ENCODE measurements at places on chromosomes 7 and 10.
A peak's percentile ranks its signal among the peaks of the same experiment; 100 is the strongest.

GRCh38 chr7:54292171-54292925 is 249.8 kb upstream of the VSTM2A start:
- no peak for DNase-seq

- DNase-seq, result no peak
Measured at GRCh38 chr7:108581655-108582491, 12.2 kb downstream of the DNAJB9 start.

DNA sequence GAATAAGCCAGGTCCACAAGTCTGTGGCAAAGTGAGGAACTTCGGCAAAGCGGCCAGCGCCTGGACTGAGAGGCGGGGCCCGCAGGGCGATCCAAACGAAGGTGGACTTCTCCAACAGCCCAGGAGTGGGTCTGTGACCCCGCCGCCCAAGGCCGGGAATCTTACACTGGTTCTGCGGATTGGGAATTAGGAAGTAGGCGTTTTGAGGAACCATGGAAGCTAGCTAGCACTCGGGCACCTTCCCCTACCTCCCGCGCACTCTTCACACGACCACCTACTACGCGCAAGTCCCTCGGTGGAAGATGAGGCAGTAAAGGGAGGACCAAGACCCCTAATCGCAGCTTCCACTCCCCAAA is 570 bp upstream of the ARF5 start:
- DNase-seq, result no peak

DNA sequence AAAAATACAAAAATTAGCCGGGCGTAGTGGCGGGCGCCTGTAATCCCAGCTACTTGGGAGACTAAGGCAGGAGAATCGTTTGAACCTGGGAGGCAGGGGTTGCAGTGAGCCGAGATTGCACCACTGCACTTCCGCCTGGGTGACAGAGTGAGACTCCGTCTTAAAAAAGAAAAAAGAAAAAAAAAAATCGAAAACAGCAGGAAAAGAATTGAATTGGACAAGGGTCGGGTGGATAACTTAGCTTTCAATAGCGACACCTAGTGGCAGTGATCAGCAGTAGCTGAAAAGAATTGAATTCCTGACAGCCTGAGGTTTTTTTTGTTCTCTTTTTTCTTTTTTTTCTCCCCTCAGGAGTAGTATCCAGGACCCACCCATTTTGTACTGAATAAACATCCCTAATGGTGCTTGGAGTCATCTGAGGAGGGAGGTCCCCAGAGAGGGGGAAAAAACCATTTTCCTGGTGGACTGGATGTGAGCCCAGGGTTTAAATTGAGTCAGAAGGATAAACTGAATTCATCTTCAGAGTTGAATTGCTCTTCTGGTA is 55.1 kb downstream of the CYCS start:
- no peak for DNase-seq

- no peak for DNase-seq
Measured at GRCh38 chr10:60737242-60737641, 41.0 kb upstream of the CDK1 start.

- DNase-seq, result no peak
Measured at GRCh38 chr10:25451401-25451800, 276.6 kb downstream of the GPR158 start.

DNA sequence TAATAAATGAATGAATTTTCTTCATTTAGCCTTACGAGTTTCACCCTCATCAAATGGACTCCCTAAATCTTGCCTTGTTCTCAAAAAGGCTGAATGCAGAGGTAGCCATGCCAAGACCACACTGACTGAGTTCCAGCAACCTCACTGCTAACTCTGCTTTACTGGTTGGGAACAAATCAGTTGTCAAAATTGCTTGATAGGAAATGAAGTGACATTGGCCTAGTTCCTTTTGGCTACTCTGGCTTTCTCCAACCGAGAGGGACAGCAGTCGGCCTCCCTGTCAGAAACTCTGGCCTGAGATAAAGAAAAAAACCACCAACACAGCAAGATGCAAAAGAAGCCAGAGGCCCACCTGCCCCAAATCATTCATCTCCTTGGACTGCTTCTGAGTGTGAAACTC is 87.0 kb downstream of the PPP1R3C start:
- DNase-seq, result no peak

DNA sequence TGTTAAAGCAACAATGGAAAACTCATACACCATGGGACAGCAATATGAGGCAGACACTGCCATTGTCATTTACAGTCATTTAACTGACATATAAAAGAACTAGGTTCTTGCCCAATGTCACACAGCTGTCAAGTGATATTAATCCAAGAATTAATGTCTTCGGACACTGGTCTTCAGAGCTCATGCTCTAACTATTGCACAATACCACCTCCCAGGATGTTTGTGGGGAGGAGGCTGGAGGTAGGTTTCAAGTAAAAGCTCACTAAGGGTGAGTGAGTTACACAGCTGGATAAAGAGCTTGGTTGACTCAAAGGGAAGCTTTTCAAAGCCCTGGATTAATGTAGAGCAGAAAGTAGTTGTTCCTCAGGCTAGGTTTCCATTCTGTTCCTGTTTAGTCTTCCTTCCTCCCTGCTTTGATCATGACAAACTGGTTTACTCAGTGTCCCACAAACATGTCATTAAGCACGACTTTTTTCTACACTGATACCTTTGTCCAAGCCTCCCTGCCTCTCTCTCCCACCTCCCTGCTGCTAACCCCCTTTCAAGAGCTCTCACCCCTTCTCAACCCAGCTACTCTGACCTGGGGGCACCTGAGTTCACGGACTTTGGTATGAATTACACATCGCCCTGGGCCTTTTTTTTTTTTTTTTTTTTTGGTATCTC is 987 bp upstream of the EXOC6 start:
- DNase-seq, result no peak

DNA sequence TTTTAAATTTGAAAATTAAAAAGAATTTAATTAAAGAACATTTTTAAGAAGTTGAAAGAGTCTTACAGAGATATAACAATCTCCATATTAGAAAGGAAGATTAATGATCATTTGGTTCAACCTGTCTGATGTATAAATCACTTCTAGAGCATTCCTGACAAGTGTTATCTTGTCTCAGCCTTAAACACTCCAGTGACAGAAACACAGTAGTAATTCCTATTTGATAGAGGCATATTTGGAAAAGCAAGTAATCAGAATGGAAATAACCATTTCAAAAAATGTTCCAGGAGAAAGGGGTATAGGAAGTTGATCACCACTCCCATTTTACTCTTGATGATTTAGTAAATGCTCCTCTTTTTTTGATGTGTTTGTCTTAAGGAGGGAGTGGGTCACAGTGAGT is 213.1 kb upstream of the FAM3C start:
- no peak for DNase-seq

GRCh38 chr10:68330852-68331454 is 911 bp upstream of the HNRNPH3 start:
- DNase-seq, result no peak

DNA sequence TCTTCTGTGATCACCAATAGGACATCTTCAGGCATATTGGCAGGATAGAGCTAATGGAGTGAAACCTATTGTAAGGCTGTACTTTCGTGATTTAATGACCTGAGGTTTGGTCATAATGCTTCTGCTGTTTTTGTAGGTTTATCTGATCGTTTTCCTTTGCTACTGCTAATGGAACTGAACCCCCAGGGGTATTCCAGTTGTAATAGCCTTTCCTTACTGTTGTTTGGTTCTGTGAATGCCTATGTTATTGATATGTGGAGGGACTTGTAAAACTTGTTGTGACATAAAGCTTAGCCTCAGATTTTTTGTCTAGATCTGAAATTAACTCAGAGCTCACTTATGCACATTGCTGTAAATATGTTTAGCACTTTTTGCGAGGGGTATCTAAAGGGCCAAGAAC is 10.9 kb upstream of the VWA2 start:
- no peak for DNase-seq

DNA sequence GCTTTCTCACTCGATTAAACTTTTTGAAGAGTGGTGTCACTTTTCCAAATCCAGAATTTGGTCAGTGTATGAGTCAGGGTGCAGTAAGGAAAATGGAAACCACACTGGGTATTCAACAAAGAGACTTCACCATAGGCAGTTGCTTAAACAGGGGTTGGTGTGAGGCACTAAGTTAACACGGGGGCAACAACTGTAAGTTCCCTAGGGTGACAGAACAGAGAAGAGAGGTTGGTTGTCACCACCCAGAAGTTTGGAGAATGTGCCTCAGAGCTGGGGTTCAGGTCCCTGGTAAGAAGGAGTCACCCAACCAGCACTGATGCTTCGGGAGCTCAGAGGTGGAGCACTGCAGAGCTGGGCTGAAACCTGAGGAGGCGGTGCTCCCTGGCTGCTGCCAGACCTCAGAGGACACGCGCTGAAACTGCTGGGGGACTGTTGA is 170.4 kb downstream of the ARID5B start:
- no peak for DNase-seq

DNA sequence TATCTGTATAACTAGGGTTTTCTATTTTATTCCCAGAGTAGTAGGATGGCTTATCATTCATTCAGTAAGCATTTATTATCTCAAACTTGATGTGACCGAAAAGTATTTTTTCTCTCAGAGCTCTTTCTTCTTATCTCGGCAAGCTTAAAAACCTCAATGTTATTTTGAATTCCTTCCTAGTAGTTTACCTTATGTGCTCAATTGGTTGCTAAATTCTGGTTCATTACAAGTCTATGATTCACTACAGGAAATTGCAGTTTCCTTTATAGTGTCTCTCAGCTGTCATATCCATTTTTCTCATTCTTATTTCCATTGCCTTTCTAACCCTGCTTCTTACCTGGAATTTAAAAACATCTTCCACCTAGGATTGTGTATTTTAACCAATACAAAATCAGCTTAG is 12.6 kb upstream of the ICA1 start:
- DNase-seq, result no peak

- peak; percentile 21 for DNase-seq
Measured at GRCh38 chr10:110501142-110501937, 3.6 kb downstream of the DUSP5 start.

GRCh38 chr10:114393886-114394285 is 10.4 kb downstream of the AFAP1L2 start:
- no peak for DNase-seq

DNA sequence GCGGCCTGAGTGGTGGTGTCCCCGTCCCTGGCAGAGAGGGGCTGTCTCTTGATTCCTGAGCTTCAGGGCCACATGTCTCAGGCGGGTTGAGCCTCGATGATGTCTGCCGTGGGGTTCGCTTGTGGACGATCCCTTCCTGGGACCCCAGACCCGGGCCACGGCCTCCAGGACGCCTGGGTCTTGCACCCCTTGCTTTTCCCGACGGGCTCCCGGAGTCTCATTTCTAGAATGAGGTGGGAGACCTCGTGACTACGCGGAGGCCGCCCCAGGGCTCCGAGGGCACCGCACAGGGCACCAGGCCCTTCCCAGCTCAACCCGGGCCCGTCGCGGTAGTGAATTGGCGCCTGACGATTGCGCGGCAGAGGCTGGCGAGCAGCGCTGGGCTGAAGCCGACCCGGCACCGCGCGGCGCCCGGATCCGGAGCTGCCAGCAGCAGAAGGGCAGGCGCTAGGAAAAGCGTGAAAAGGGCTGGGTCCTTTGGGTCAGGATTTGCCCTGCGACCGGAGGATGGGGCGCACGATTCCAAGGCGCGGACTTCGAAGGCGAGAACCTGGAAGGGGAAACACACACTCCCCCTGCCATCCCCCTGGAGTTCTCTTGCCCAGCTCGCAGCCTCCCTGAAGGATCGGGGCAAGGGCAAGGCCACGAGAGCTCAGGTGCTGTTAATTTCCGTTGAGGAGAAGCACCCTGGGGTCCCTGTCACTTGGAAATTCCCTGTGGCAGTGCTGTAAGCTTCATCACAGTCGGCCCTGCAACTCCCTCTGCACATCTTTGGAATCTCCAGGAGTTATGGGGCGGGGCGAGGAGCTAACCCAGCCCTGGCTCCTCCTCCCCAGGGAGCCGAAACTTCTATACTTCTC is 15.5 kb downstream of the TLX1 start:
- DNase-seq, result no peak

GRCh38 chr7:50306494-50307367 is 2.2 kb downstream of the IKZF1 start:
- no peak for DNase-seq

DNA sequence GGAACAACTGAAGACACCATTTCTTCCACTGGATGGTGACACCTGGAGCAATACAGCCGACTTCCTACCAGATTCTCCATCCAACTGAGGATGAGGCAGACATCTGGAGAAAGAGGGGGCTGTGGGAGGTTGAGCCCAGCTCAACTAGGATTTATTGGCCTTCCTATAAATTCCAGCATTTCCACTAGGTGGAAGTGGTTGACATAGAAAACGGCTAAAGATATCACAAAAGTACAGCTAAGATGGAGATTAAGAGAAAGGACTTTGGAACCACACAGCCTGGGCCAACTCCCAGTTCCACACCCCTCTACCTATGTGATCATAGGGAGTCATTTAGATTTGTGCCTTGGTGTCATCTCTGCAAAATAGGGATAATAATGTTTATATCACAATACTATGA is 61.3 kb upstream of the CAV2 start:
- DNase-seq, result no peak

DNA sequence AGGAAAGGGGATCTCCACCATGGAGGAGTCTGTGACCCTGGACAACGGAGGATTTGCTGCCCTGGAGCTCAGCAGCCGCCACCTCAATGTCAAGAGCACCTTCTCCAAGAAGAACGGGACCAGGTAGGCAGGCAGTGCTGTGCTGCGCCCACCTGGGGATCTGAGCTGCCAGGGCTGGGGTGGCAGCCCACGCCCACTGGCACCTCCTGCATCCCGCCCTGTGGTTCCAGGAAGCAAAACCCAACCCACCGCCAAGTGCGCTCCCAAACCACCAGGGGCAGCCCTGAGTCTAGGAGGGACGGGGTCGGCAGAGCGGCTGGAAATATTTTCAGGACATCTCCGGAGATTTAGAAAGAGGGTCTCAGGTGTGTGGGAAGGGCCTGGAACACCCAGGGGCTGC is 440.3 kb upstream of the FOXK1 start:
- DNase-seq, result no peak

GRCh38 chr7:50324113-50324512 is 19.6 kb downstream of the IKZF1 start:
- DNase-seq, result no peak

- DNase-seq, result no peak
Measured at GRCh38 chr10:71656220-71656619, 63.4 kb downstream of the C10orf105 start.

GRCh38 chr7:84792231-84792893 is 394.5 kb downstream of the SEMA3D start:
- DNase-seq, result no peak

- DNase-seq, result no peak
Measured at GRCh38 chr7:142420554-142421362, 162.9 kb upstream of the PRSS58 start.

All from activated CD4-positive, CD25-positive, alpha-beta regulatory T cell (primary cell).